NCI-H2107 (cell line): ENCODE measurements at places on chromosomes 7 and 10.
A peak's percentile ranks its signal among the peaks of the same experiment; 100 is the strongest.

DNA sequence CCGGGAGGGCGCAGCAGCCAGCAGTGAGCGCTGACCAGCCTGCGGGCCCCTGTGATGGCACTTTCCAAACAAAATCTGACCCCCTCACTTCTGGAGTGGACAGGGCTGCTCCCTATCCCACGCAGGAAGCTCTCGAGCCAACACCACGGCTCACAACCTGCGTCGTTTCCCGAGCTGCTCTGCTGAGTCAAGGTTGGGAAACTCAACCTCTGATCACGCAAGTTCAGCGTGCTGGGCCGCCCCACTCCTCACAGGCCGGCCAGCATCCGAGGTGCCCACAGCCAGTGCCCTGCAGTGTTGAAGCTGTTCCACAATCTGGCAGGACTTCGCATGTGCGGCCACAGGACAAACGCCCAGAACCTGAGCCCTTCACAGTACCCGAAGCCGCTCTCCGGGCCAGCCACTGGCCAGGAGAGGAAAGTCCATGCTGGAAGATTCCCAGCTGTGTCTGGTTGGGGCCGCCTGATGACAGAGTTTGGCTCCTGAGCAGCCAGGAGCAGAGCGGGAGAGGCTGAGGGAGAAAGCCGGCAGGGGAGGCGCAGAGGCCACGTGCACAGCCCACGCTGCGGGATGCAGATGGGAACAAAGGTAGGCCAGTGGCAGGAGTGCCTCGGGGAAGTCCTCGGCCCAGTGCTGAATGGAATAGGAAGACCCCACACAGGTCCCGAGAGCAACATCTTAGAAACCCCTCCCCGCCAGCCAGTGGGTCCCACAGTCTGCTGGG, 263.3 kb upstream of the TCERG1L start:
- DNase-seq, result no peak

- no peak for DNase-seq
Observed at GRCh38 chr7:34133356-34133982, 228.1 kb downstream of the BMPER start.

DNA sequence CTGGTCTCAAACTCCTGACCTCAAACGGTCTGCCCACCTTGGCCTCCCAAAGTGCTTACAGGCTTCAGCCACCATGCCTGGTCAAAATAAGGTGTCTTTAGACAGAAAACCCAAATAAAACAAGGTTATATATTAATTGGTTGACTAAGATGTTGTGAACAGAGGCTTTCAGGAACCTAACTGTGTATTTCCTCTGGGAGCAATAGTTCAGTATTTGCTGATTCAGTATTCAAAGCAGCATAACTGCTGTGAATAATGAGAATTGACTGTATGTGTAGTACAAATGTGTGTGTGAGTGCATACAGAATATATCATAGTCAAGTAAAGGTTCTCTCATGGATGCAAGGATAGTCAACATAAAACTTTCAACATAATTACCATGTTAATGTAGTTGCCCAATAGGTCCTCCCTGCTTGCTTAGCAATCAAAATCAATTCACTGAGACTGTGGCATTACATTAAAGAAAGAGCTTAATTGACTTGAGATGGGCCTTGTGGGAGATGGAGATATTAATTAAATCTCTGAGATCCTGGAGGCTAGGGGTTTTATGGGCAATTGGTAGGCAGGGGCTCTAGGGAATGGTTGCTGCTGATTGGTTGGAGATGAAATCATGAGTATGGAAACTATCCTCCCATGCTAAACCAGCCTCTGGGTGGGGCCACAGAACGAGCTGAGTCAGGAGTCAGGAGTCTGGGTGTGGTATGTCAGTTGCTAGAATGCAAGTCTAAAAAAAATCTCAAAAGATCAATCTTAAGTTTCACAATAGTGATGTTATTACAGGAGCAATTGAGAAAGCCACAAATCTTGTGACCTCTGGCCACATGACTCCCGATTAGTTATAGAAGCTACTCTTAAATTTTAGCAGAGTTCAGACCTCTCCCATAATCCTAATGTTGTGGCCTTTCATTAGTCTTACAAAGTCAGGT, 162.7 kb downstream of the AKR1D1 start:
- no peak for DNase-seq

DNA sequence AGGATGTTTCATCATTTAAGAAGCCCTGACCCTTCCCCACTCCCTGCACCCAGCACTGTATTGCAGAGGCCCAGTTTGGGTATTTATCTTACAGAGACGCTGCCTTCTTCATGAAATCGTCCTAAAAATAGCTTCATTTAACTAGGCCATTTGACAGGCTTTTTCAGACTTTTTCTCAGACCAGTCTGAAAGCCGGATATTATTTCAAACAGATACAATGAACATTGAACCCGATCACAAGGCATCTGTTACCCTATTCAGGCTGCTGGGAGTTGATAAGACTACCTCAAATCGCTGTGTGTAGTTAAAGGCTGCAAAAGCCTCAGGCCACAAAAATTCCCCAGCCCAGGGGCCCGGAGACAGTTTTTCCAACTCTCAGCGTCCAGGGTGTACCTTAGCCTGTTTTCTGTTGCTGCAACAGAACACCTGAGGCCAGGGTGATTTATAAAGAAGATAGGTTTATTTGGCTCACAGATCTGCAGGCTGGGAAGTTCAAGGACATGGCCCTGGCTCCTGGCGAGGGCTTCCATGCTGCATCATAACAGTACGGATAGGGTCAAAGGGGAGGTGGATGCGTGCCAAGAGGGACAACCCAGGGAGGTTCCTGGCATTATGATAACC, 130.7 kb upstream of the SH2B2 start:
- no peak for DNase-seq

DNA sequence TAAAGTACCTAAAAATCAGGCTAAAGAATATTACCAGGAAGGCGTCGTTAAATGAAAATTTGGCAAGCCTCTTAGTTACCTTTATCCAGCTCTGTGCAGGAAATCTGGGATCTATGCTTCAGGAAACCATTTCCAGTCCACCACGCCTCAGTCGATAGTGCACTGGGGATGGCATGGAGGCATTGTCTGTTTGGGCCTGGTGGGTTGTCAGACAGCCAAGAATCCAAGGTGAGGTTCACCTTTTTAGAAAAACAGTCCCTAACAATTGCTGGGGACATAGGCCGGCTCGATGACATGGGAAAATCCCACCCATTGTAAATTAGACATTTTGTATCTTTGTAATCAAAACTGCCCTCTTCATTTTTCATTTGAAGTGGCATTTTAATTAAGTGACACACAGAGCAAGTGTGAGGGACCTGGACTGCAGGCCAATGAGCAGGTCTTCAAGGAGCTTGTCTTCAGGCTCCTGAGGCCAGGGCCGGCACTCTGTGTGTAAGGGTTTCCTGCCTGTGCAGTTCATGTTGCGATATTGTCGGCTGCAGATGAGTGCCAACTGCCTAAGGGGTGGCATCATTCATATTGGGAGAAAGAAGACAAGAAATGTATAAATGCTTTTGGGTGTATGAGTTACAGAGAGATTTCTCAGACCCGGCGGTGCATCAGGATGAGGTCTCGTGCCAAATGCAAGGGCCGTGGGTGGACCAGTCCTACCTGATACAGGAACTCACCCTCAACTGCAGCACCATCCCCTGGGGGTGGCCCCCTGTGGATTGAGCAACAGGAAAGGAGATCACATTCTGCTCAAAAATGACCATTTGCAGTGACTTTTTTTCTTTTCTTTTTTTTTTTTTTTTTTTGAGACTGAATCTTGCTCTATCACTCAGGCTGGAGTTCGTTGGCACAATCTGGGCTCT, 80.8 kb downstream of the PTPRE start:
- DNase-seq, result no peak

DNA sequence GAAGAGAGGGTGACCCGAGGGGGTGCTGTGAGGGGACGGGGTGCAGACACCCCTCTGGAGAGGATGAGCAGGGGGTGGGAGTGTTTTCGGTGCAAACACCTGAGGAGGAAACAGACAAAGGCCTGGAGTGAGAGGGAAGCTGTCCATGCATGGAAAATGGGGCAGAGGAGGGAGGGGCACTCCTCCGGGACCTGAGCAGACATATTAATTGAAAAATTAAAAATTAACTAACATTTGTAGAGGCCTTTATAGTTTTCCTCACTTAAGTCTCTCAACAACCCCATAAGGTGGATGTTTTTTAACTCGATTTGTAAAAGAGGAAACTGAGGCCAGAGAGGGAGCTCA, 1.2 kb downstream of the VPS37D start:
- no peak for DNase-seq

GRCh38 chr10:14904316-14904732, 25.7 kb downstream of the SUV39H2 start:
- DNase-seq, result no peak

DNA sequence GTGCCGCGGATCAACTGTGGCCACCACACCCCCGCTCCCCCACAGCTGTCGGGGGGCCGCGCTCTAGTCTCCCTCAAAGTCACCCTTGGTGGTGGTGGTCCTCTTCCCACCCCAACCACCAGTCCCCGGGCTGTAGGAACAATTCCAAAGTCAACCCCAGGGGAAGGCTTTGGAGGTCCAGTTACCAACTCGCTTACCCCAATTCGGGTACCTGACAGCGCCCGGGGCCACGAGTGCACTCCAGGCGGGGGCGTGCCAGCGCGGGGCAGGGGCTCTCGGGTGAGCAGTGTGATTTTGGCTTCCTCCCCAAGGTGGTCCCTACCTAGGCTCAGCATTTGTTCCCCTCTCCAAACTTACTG, 584 bp upstream of the ZMIZ1 start:
- DNase-seq, result no peak

DNA sequence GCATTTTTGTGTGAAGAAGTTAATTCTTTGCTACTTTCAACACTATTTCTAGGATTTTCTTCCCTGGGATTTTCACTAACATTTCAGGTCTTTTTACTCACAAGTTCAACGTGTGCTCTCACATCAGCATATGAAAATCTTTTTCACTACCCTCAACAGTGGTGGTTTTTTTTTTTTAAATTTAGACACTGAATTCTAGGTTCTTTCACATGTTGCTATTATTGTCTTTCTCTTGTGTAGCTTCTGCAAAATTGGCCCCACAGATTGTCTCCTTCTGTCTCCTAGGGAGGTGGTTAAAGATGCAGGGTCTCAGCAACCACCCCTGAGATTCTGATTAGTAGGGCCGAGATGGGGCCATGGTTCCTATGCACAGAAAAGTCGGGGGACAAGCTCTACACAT, 165.0 kb upstream of the GPR26 start:
- no peak for DNase-seq

GRCh38 chr7:123343611-123344010, 143.8 kb upstream of the SLC13A1 start:
- DNase-seq, result no peak

DNA sequence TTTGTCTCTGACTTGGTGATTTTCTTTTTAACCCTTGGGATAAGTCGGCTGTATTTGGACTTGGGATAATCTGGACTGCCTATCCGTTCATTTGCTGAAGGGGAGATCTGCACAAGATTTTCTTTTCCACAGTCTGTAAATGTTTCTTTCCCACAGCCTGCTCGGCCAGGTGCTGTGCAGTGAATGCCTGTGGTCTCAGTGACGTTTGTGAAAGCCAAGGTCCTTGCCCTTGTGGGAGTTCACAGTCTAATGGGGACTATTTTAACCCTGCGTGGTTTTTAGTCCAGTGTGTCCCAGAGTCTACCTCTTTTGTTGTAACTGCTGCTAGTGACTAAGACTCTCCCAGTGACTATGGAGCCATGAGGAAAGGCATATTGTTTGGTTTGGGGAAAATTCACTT, 8.9 kb downstream of the PNLIP start:
- DNase-seq, result no peak

DNA sequence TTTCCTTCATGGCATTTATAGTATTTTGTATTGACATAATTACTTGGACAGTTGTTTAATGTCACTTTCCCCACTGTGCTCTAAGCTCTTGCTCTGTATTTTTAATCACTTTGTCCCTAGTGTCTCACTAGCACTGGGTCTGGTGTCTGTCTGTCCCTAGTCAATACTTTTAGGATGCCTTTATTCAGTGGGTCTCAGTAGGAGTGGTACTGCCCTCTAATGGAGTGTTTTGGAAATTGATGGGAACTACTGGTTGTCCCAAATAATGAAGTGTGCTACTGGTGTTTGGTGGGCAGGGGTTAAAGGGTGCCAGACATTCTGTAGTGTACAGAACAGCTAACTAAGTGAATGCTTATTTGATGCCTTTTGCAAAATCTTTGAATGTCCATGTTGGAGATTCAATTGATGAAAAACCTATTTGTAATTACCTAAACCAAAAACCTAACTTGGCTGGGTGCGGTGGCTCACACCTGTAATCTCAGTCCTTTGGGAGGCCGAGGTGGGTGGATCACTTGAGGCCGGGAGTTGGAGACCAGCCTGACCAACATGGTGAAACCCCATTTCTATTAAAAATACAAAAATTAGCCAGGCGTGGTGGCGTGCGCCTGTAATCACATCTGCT, 33.3 kb downstream of the CDK14 start:
- no peak for DNase-seq

DNA sequence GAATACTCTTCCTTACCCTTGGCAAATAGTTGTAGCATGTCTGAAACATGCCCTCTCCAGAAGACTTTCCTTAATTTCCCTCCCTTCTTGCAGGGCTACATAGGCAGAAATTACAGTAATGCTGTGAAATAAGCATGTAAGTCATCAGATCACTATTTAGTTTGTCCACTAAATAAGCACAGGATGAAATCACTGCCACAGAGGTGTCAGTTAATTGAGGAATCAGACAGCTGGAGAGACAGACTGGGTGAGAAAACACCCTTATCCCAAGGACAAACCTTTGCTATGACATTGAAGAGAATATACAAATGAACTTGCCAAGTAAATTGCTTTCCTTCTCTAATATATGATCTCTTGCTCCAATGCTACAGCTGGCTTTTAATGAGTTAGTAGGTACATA, 129.3 kb downstream of the CHRM2 start:
- no peak for DNase-seq

DNA sequence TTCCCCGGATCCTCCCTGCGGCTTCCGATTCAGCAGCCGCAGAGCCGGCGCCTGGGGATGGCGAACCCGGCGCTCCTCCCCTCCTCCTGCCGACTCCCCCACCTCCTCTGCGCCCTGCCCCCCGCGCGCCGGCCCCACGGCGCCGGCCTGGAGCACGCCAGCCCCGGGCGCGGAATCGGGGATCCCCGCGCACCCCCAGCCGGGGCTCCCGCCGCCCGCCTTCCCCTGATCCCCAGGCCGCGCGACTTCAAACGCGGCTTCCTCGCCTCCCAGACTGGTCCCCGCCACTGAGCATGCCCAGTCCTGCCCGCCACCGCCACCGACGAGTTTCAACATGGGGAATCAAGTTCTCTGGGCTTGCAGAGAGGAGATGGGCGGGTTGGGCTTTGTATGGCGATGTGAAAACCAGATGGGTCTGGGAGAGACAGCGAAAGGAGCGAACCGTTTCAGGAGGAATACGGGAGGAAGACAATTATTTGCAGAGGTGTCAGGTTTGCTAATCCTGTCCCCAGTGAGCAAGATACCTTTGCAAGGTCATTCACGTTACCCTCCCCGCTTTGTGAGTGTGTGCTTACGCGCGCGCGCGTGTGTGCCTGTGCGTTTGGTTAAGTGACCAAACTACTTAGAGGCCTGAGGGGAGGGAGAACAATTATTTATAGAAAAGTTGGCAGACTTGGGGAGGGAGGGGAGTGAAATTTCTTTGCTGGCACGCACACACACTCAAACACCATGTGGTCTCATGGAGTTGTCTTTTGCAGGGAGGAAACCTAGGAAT, at the start of gene PANK1:
Gene PANK1, minus strand, starts transcription at position 276 of the 775 bp plus-strand sequence. CDS start 351 bp downstream, outside the sequence.
- peak; percentile 19 for DNase-seq

GRCh38 chr10:113849946-113850345, 3.9 kb downstream of the DCLRE1A start:
- DNase-seq, result no peak
